ENCODE measurements at places on chromosomes 16 and 17.
A peak's percentile ranks its signal among the peaks of the same experiment; 100 is the strongest.

DNA sequence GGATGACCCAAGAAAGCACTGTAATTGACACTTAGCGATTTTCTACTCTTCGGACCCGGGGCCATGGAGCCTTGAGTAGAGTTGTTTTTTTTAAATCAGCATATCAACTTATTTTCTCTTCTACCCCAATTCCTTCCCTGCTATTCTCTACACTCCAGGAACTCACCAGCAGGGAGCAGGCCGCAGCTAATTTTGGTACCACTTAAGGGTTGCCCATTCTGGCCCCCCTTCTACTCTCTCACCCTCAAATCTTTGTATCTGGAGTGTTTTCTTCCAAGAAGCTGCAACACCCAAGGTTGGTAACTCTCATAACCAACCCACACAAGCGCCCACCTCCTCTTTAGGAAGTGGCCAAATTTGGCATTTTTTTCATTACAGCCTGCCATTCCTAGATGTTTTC is 5.5 kb upstream of the ERAL1 start:
- DNase-seq = no peak

- DNase-seq = no peak
These were observed 50.1 kb upstream of the DDX52 start for GRCh38 chr17:37693328-37693727.

GRCh38 chr17:77635176-77635575 is 323.3 kb upstream of the TNRC6C start:
- no peak for DNase-seq

- DNase-seq = no peak
These were observed 93.0 kb downstream of the GOSR1 start for GRCh38 chr17:30570191-30570590.

GRCh38 chr17:57597531-57598453 is 147.3 kb downstream of the CCDC182 start:
- no peak for DNase-seq

DNA sequence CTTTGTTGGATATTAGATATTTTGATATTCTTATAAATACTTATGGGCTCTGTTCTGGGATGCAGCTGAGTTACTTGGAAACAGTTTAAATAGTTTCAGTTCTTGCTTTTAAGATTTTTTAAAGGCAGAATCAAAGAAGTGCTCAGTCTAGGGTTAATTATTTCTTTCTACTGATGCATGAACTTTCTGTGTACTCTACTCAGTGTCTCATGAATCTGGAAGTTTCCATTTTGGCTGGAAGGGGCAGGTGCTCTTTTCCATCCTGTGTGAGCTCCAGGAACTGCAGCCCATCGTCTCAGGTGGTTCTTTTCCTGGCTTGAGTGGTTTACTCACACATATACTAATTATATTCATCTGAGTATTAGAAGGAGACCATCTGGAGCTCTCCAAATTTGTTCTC is 61.1 kb upstream of the CPHXL start:
- no peak for DNase-seq

DNA sequence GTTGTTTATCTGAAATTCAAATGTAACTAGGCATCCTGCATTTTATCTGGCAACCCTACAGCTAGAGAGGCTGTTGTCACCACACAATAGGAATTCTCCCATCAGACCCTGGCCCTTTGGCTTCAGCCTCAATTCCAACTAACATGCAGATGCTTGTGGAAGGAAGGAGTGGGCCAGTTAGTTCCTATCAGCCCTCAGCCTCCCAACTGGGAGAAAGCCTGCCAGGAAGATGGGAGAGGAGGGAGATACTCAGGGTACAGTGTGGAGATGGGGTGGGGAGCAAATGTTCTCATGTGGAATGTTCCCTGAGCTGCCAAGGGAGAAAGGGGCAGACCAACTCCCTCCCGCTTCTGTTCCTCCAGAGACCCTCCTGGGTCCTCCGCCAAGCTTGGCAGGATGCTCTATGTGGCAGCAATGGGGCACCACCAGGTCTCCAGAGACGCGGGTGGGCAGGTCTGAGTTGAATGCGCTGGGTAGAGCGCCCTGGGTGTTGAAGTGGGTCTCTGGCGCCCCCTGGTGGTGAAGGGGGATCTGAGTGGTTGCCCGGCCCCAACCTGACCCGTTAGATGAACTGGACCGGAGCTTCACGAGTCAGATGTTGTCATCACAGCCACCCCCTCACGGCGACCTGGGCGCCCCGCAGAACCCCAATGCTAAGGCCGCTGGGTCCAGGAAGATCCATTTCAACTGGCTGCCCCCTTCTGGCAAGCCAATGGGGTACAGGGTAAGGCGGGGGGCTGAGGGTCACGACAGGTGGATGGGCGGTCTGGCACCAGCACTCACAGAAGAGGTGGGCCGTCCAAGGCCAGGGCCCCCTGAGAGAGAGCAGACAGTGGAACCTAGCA is 15.2 kb downstream of the GALK1 start:
- peak; percentile 70 for DNase-seq

DNA sequence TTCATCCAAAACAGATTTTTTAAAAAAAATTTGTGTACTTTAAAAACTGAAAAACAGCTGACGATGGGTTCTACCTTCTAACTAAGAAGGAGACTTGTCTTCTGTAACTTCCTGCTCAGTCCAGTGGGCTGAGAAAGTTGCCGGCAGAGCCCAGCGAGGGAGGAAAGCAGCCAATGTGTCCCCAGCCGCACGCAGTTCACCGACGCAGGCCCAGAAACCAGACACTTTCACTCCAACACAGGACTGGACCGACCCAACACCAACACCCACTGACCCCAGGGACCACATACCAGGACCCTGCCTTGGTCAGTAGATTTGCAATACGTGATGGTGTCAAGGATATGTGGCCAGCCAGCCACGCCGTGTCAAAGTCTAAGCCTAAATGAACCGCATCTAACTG is 25.6 kb downstream of the TRAP1 start:
- DNase-seq = no peak

GRCh38 chr16:67447508-67448076 is 16.7 kb downstream of the HSD11B2 start:
- DNase-seq = no peak

GRCh38 chr16:78773706-78774105 is 674.3 kb downstream of the WWOX start:
- no peak for DNase-seq

DNA sequence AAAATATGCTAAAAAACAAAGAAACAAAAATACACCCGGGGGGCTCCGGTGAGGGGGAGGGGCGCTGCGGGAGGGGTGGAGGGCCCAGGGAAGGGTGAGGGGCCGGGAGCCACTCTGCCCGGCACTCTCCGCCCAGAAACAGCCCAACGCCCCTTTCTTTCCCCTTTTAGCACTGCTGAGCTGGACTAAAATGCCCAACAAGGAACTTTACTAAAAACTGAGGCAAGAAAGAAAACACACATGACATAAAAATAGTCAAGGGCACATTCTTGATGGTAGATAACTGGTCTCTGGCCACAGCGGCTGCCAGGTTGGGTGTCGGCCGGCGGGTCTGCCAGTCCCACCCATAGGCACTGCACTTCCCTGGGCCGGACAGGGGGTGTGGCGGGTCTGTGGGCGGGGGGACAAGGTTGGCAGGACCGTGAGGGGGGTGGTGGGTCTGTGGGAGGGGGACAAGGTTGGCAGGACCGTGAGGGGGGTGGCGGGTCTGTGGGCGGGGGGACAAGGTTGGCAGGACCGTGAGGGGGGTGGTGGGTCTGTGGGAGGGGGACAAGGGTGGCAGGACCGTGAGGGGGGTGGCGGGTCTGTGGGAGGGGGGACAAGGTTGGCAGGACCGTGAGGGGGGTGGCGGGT is 20.9 kb downstream of the METRNL start:
- no peak for DNase-seq

GRCh38 chr16:424033-424622 is 1.3 kb upstream of the RAB11FIP3 start:
- no peak for DNase-seq

DNA sequence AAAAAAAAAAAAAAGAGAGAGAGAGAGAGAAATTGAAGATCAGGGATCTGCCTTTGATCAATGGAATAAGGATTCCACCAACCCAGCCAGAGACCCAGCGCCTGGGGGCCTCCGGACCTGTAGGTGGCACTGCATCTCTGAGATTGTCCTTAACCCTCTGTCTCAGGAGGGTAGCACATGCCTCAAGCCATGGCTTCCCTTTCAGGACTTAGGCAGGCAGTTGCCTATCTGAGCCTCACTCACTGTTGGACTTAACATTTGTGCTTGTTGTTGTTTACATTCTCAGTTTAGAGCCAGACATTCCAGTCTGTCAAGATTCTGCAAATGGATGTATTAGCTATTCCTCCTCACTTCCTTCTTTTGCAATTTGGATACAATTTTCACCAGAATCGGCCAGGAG is 5.1 kb upstream of the SCNN1B start:
- DNase-seq = no peak

- DNase-seq = no peak
These were observed 1713.9 kb downstream of the TP53TG3F start for GRCh38 chr16:35173295-35173694.

GRCh38 chr16:77551357-77551756 is 116.5 kb upstream of the ADAMTS18 start:
- DNase-seq = no peak

DNA sequence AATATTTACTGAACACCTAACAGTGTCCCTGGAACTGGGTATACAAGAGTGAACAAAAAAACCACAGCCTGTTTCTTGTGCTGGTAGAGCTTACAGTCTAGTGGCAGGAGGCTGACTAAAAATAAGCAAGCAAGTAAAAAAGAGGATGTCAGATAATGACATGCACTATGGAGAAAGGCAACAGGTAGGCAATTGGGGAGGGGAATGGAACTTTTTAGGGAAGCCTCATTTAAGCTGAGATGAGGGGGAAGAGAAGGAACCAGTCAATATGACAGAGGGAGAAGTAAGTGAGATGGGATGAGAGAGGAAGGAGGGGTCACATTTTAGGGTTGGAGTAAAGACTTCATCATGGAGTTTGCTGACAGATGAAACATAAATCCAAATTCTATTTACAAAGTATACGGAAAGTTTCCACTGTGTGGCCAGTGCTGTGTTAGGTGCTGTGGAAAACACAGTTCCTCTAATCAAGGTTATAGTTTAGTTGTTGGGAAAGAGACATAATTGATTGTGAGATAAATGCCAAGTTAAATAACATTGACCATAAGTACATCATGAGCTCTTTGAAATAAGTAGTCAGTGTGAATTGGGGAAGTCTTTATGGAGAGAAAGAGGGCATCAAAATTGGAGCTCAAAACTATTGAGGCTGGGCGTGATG is 251.4 kb downstream of the FTO start:
- DNase-seq = no peak

DNA sequence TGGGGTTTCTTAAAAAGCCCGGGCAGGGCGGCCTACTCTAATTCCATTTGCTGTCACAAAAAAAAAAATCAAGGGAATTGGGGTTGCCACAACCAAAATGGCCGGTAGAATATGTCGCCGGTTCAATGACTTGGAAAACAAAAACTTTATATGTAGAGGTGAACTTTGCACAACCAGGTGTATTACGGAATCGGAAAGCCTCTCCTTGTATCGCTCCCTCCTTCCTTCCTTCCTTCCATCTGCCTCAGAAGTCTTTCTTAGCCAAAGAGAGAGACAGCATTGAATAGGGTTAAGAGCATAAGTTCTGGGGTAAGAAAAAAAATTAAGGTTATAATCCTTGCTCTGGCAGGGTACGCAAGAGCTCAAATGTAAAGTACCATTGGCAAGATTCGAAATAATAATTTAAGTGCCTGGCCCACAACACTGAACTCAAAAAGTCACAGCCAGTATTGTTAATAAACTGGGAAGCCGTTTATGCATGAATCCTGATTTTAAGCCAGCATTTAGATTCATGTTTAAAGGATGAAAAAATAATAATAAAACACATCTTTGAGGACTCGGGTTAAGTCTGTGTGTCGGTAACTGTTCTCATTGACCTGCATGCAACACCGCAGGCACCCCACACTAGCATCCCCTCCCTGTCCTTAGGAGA is 522 bp upstream of the GLG1 start:
- DNase-seq = no peak

- no peak for DNase-seq
These were observed 9.6 kb upstream of the CES1 start for GRCh38 chr16:55842369-55843104.

DNA sequence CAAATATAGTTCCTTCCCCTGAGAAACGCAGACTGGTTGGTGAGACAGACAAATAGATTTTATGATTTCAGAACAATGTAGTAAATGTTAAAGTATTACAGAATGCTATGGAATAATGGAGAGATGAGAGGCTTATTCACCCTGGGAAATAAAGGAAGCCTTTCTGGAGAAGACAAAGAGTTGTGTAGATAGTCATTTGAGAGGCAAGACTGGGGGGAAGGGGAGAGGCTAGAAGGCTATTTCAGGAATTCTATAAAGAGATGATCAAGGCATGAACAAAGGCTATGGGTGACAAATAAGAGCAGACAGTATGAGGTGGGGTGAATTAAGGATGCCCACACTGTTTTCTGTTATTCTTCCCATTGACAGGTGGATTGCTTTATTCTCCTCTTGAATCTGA is 211.4 kb downstream of the GRIN2A start:
- no peak for DNase-seq

- no peak for DNase-seq
These were observed 12.2 kb downstream of the PIK3R5 start for GRCh38 chr17:8953156-8953885.

- no peak for DNase-seq
These were observed 5.6 kb upstream of the CARHSP1 start for GRCh38 chr16:8874388-8874787.

DNA sequence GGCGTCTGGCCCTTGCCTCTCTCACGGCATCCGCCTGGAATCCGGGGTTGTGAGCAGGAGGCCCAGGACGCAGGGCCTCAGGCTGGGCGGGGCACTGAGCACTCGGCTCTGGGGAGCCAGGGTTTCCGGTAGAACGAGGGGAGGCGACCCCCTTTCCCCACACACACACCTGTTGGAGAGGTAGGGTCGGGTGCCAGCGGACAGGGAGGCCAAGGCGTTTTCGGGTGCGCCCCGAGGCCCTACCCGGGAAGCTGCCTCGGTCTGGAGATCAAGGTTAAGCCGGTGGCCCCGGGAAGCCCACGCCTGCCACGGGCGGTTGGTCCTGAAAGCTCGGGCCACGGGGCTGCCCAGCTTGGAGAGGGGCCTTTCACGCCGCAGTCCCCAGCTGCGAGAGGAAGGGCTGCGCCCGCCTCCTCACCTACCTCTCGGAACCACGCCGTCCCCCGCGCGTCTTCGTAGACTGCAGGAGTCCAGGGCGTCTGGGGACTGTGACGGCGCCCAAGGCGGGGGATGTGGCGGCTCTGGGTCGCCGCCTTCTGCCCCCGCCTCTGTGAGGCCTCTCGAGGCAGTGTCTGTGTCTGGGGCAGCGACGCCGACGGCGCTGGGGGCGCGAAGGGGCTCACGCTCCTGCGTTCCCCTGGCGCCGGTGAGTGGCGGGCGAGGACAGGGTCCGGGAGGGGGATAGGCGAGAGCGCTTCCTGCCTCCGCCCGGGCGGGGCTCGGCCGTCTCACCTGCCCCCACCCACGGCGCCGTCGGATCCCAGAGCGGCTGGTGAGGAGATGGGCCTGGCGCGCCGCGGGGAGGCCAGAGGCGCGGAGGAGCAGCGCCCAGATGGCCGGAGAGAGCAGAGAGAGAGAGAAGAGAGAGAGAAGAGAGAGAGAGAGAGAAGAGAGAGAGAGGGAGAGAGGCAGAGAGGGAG is 20.3 kb upstream of the HOXB9 start:
- DNase-seq = no peak

DNA sequence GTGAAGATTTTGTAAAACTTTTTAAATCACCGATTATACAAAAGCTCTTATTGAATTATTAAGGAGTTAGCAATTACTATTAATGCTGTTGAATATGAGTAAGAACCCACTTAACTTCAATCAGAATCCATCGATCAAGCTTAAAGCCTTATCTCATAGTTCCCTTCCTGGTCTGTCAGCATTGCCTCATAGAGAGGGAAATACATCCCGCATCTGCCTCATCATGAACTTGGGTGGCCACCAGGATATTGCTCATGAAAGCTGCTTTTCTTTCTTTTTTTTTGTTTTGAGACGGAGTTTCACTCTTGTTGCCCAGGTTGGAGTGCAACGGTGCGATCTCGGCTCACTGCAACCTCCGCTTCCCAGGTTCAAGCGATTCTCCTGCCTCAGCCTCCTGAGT is 66.7 kb downstream of the PIGL start:
- no peak for DNase-seq

All from D721Med (cell line).